ENCODE measurements at places on chromosomes 1 and 21.

DNA sequence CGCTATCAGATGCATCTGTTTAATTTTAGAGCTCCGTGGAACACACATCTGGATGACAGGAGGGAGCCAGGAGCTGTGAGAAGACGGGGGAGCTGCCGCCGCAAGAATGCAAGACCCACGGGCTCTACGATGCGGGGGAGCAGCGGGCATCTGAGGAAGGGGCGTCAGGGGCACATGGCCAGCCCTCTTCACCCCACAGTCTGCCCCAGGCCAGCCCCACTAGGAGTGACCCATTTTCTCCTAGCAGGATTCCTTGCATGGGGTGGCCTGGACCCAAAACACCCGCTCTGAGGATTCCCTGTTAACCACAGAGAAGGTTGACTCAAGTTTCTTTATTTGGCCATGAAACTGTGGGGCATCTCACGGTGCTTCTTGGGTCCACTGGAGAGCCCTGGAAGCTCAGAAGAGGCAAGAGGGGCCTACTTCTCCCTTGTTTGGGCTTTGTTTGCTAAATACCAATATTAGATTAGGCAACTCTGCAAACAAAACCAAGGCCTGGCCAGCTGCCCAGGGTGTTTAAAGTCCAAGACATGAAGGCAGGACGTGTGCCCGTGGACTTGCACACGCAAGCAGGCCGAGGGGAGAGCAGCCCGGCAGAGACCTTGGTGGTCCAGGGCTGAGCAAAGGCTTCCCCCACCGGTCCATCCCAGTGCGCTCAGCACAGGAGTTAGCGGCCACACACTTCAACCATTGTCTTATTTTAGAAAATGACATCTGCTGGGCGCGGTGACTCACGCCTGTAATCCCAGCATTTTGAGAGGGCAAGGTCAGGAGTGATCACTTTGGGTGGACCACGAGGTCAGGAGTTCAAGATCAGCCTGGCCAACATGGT is 89.8 kb downstream of the DHRS3 start:
- DNase-seq = no peak

GRCh38 chr1:215279682-215280081 is 197.1 kb downstream of the KCNK2 start:
- no peak for DNase-seq

GRCh38 chr1:184160236-184160635 is 108.7 kb downstream of the TSEN15 start:
- DNase-seq = peak; percentile 80

GRCh38 chr1:151585622-151586021 is 26.2 kb upstream of the SNX27 start:
- no peak for DNase-seq

DNA sequence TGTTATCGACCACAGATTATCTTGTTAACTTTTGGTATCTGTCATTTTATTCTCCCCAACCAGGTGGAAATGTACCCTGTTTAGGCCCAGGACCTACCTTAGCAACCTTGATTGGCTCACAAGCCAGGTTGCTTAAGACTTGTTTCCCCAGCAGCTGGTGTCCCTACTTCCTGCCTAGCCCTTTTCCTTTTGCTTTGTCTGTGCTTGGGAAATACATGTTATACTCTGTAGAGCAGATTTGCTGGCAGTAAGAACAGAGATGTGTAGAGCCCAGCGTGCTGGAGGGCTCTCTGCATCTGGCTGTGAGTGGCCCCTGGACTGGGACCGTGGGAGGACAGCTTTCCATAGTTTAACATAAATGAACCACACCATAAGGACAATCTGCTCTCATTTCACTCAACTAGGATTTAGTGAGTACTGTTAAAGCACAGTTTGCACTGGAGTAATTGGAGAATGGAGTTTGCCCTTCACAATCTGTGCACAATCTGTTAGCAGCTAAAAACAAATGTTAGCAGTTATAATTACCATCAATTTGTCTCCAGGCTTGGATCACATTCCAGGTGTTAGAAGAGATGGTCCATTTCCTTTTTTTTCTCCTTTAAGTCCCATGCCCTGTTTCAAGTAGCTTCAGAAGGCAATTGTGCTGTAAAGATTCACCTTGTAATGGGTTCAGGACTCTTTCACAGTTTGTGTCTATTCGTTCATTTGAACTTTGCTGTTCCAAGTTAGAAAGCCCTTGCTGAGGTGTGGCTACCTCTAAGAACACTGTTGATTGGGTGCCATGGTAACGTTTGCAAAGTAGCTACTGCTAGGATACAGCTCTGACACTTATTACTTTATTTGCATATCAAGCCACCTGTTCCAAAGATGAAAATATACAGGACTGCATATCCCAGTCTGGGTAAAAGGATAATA is at the start of gene APOBEC4:
Gene APOBEC4, minus strand, starts transcription at position 770 of the 915 bp plus-strand sequence. CDS start 4,535 bp downstream, outside the sequence.
- DNase-seq = no peak

GRCh38 chr1:184473176-184473966 is 86.5 kb downstream of the C1orf21 start:
- DNase-seq = no peak

- DNase-seq = no peak
These were observed 298.7 kb upstream of the ESRRG start for GRCh38 chr1:217021956-217022355.

DNA sequence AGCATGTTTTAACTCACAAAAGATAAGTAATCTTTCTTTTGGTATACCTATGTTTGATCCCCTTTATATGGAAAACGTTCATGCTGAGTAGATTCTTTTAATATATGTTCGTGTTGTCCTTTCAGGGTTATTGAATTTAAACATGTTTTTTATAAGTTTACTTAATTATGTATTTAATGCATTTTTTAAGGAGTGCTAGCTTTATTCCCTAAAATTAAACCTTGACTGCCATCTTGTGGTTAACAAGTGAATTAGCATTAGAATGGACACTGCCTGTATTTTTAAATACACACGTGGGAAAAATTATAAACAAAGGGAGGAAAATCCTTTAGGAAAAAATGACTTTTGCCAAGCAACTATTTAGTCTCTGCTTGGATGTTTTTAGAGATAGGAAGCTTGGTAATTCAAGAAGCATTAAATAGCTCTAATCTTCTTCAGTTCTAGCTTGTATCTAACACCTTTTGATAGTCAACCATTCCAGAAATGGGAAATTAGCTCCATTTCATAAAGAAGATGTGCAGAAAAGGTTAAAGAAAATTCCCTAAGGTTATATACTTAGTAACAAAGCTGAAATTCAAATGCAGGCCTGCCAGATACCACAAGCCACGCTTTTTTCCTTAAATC is 43.0 kb downstream of the UBE2U start:
- no peak for DNase-seq

- no peak for DNase-seq
These were observed 69.2 kb upstream of the GJA8 start for GRCh38 chr1:147833231-147833860.

- DNase-seq = no peak
These were observed 18.5 kb upstream of the FAM20B start for GRCh38 chr1:179007233-179007632.

GRCh38 chr1:219541946-219542345 is 71.0 kb downstream of the ZC3H11B start:
- DNase-seq = no peak

DNA sequence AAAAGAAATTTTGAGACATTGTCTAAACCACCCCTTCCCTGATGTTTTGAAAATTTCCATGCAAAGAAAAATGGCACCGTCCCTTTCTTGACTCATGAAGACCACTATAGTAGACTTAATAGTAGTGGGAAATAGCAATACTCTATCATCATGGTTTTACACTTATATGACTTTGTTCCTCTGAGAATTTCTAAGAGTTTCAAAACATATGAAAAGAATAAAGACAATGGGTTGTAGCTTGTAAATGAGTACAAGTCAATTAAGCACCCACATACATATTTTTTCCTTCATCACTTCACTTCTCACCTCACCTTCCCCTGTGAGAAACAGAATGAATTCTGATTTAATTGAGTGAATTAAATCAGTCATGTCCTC is 151.7 kb downstream of the LYPLAL1 start:
- no peak for DNase-seq

DNA sequence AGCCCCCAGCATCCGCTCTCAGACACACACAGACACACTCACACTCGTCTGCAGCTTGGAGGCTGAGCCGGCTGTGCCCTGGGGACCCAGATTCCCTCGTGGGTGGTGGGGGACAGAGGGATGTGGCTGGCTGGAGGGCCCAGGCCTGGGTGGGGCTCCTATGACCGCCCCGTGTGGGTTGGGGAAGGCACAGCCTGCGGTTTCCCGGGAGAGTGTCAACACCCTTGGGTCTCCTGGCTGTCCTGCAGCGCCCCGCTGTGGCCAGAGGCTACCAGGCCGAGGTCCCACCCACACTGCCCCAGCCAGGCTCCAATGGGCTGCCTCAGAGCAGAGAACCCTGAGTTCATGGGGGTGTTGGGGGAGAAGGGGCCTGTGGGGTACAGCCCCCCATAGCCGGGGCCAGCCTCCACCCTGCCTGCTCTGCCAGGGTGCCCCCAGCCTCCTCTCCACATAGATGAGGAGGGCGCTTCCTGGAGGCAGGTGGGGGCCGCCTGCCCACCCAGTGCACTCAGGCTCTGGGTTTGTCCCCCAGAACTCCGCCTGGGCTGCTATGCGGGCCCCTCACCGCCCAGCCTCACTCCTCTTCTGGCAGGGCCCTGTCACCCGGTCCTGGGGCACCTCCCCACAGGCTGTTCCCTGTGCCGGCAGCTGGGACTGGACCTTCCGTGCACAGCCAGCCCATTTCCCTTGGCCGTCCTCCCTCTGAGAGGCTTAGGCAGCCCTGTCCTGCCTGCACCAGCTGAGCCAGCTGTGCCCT is at the start of gene TTC34:
Gene TTC34, minus strand, starts transcription at position 159 of the 757 bp plus-strand sequence. CDS start 866 bp downstream, outside the sequence.
- DNase-seq = peak; percentile 31

DNA sequence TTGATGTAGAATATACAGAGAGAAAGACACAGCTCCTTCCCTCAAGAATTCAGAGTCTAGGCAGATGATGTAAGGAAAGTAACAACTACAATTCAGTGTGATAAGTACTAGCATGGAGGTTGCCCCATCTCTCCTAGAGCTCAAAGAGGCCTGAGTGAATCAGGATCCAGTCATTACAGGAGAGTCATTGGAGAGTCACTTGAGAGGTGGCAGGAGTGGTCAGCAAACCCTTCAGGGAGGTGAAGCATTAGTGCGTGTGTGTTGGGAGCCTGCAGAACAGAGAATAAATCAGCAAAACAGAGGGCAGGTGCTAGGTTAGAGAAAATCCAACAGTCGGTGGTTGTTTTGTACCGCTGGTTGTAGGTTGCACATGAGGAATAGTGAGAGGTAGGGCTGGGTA is 46.1 kb downstream of the GRIK1 start:
- no peak for DNase-seq

DNA sequence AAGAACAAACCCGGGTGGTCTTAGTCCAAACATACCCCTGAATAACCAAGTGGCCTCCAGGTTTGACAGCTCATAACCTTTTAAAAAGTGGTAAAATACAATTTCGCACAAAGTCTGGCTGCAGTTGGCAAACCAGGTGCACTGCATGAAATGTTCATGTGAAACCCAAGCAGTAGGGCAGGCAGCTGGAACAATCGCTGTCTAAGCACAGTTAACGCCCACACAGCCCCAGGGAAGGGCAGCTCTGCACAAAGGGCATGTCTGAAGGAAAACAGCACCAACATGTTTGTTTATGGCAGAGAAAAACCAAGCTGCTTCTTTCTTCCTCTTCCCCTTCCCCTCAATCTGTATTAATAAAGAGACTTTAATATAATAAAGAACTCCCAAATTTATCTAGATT is 49.5 kb downstream of the KIAA1614 start:
- no peak for DNase-seq

DNA sequence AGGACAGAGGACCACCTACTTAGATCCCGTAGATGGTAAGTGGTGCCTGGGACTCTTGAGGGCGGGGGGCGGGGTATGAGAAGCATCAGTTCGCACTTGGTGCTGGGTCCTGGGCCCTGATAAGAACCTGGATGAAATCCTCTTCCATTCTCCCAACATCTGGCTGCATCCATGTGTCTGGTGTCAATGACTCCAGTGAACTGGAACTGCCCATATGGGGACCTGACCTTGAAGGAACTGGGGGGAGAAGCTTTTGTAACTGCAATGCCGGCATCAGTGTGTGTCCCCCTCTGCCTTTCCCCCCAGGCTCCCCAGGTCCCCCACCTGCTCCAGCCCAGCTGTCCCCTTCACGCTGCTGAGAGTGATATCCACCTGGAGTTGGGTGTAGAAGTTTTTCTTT is 49.7 kb upstream of the EPB41 start:
- DNase-seq = no peak

DNA sequence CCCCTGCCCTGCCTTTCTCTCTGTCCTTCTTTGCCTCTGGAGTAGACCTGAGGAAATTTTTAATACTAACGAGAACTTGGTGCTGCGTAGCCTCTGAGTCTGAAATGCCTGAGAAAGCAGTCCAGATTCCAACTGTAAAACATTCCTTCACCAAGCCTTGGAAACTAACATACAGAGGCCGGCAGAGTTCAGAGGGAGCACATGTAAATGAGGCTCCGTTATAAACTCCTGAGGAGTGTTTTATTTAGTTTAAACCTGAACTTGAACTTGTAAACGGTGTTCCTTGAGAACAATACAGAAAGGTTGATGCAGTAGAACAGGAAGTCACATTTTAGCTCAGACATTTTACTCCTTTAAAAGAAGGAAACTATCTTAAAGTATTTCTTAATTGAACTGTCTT is 280.7 kb downstream of the TM2D1 start:
- DNase-seq = no peak

- no peak for DNase-seq
These were observed 29.0 kb downstream of the DHCR24 start for GRCh38 chr1:54857746-54858561.

DNA sequence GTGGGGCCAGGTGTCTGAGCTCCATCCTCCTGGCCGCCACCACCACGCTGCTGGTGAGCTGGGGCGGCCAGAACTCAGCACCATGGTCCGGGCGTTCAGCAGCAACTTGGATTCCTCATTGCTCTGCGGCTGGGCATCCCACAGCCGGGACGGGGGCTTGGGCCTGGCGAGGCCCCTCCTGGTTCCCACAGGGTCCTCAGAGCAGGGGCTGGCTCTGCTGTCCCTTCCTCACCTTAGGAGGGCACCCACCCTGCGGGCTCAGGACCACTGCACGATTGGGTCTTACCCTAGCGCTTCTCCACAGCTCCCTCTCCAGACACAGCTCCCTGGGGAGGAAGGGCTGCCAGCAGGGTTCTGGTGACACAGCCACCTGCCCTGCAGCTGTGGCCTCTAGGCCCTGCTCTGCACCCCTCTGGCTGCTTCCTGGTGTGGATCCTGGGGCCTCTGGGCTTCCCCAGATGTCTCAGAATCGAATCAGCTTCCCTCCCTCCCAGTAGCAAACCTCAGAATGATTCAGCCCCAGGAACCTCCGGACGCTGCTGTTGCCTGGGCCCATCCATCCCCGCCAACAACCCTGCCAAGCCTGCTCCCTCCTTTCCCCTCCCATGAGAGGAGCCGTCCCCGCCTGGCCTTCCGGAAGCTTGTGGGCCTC is 25.0 kb downstream of the CRYAA start:
- peak; percentile 10 for DNase-seq

GRCh38 chr21:15775981-15776380 is 46.2 kb downstream of the USP25 start:
- DNase-seq = no peak

- DNase-seq = no peak
These were observed 58.3 kb downstream of the UBE2T start for GRCh38 chr1:202283379-202283844.

Measured in T-helper 2 cell treated with Interferon-gamma antibody and Interleukin-4, amounts not matched to agents 5 μg/mL and 100 μg/mL, for 36 hours (primary cell).